Right forelimb (tissue), 1 donor: ENCODE measurements at places on chromosomes 12 and 14.
A peak's percentile ranks its signal among the peaks of the same experiment; 100 is the strongest.

DNA sequence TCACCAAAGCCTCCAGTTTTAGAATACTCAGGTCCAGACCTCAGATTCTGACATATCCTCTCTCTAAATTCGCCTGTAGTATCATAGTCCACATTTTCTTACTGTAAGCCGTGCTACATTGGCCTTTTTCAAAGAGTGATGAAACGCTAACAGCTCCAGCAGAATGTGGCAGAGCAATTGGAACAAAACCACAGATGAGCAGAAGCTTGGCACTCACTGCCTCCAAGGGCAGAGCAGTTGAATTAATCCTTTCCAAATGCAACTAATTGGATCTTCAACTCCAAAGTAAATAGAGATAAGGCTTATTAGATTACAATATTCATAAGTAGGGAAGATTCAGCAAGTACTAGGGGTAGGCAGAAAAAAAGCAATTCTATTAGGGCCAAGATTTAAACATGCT lies 128.3 kb downstream of the SLC35F4 start:
- DNase-seq = no peak

DNA sequence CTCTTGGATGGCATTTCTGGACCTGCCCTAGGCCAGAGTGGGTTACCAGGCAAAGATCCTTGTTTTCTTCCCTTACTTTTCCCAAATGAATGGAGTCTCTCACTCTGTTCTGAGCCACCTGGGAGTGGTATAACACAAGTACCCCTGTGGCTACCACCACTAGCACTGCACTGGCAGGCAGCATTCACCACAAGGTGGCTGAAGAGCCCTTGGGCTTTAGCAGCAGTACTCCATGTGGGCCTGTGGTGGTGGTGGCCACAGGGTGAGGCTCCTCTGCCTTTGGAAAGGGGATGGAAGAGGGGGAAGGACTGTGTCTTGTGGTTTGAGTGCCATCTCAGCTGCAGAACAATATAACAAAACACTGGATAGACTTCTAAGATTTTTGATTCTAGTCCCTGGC lies 38.1 kb upstream of the LMNTD1 start:
- DNase-seq = no peak

DNA sequence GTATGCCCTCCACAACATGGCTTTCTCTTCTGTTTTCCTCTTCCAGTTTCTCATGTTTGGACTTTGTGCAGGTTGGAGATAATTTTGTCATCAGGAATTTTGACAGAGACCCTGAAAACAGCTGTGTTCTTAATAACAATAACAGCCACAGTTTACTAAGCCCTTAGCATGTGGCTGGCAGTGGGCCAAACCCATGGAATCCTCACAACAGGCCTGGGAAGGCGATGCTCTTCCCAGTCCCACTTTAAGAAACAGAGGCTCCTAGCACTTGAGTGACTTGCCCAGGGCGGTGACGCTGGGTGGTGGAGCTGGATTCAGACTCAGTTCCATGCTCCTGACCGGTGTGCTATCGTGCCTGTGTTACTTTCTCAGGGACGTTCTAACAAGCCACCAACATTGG lies 20.1 kb upstream of the PLEKHG3 start:
- no peak for DNase-seq

GRCh38 chr14:69087061-69087461 lies 65.9 kb downstream of the DCAF5 start:
- DNase-seq = no peak

DNA sequence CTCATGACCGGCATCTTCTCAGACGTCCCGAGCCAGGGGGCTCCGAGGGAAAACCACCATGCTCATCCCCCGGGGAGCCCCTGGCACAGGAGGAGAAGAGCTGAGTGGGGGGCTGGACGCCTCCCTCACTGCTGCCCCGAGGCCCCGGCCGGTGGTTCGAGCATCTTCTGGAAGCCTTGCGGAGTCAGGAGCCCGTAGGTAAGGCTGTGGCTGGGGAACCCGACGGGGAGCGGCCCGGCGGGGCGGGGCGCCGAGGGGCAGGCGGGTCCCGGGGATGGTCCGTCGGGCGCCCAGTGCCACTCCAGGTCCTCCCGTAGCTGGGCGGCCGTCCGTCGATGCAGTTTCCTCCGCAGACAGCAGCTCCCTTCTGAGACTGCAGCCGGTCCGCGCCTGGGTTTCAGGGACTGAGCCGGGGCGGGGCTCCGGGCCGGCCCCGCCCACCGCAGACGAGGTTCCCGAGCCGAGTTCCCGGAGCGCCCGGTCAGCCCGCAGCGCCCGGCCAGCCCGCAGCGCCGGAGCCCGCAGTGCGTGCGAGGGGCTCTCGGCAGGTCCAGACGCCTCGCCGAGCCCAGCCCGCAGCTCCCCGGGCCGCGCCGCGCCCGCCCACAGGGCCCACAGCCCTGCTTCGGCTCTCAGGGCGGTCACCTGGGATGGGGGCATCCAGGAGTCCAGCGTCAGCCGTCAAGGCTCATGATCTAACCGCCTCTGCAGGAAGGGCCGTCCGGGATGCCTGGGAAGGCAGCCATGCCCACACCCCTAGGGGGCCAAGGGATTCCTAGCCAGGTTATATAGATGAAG lies at the start of gene PGF:
Gene PGF (minus strand): TSS at position 369 of the 798 bp plus-strand sequence. CDS start 355 bp downstream, at position 14.
- peak; percentile 71 for DNase-seq

DNA sequence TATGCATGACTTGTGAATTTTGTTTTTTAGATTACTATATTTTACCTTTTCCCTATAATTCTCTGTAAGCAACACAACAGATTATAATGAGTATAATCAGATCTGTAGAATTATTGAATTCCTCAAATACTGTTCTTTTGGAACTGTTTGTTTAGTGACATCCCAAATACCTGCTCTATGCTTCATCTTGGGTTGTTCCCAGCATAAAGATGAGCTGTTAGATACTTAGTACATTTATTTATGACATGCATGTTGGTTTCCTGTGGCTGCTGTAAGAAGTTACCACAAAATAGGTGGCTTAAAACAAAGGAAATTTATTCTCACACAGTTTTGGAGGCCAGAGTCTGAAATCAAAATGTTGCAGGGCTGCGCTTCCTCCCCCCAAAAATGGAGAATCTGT lies 78.4 kb downstream of the PTPRR start:
- no peak for DNase-seq

DNA sequence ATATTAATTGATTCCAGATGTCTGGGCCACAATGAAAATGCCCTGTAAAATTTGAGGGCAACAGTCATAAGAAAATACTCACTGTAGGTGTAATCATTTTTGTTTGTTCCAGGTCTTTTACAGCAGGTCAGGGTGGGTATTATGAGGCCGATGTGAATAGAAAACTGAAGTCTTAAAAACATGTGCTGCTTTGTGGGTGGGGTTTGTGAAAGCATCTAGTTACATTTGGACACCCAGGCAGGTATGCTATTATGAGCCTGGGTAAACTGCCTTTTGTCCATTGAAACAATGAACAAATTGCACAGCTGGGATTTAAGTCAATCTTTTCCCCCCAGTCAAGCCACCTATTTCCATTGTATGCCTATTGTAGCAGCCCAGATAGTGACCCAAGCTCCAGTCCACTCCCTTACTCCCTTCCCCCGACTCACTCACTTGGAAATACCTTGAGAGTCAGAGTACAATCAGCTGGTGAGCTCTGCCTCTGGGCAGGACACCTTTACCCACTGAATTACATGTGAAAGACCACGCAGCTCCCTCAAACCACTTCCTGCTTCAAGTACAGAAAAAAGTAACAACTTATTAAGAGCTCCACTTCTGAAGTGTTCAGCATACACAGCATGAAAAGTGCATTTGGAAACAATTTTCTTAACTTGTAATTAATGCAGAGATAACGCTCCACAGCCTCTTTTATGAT lies 1.8 kb downstream of the IGF1 start:
- no peak for DNase-seq

GRCh38 chr14:104280902-104281767 lies 142.7 kb downstream of the KIF26A start:
- peak; percentile 32 for DNase-seq

GRCh38 chr12:14885718-14886221 lies at the start of gene MGP:
MGP (minus strand) TSS chr12:14885854; CDS start chr12:14885791, 63 bp downstream.
- peak; percentile 77 for DNase-seq

- no peak for DNase-seq
These were observed 42.8 kb downstream of the STXBP6 start for GRCh38 chr14:25006961-25007795.

DNA sequence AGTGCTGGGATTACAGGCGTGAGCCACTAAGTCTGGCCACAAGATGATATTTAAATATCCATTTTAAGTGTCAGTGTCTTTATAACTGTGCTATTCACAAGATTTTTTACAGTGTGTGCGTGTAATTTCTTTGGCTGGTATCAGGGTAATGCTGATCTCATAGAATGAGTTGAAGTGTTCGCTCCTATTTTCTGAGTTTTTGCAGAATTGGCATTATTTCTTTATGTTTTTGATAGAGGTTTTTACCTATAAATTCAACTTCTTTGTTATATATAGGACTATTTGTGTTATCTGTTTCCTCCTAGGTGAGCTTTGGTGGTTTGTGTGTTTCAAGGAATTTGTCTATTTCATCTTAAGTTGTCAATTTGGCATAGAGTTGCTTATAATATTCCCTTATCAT lies 45.6 kb downstream of the FOXN4 start:
- no peak for DNase-seq

DNA sequence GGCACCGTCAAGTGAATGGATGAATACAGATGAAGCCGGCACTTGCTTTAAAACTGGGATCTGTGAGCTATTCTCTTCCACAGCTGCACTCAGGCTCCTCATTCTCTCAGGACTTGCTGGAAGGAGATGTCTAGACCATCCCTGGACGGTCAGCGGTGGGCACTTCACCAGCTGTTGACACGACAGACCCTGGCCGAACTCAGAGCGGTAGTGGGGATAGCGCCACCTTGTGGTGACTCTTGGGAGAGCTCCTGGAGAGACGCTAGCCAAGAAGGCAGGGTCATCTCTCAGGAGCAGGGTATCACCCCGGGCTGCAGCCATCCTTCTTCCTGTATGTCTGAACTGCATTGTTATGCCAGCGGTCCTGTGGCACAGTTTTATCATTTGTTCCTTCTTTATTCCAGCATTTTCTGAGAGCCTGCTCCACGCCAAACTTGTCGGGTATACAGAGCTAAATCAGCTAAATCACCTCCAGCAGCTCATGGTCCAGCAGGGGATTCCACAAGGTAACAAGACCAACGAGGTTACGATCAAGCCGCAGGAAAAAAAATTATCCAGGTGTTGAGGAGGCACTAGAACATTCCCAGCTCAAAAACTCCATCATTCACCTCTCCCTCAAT lies 10.0 kb downstream of the WNT1 start:
- no peak for DNase-seq

GRCh38 chr12:132888852-132889251 lies 1.4 kb upstream of the CHFR start:
- DNase-seq = no peak

GRCh38 chr12:125133616-125134015 lies 68.4 kb downstream of the AACS start:
- DNase-seq = no peak

- DNase-seq = no peak
These were observed 10.7 kb downstream of the PCNX4 start for GRCh38 chr14:60102389-60102788.

DNA sequence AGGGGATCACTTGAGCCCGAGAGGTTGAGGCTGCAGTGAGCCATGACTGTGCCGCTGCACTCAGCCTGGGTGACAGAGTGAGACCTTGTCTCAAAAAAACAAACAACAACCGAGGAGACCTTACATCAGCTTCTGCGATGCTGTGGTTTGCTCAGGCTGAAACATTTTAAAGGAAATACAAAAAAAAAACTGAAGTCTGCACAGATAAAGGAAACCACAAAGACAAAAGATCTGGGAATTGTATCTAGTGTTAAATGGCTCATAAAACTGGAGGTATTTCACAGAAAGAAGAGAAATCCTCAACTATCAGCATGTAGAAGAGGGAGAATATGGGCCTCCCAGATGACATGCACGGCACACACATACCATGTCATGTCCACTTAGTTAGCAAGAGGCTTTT lies 60.3 kb upstream of the VPS33A start:
- no peak for DNase-seq

GRCh38 chr14:64758691-64759554 lies 54.7 kb downstream of the PLEKHG3 start:
- peak; percentile 76 for DNase-seq

DNA sequence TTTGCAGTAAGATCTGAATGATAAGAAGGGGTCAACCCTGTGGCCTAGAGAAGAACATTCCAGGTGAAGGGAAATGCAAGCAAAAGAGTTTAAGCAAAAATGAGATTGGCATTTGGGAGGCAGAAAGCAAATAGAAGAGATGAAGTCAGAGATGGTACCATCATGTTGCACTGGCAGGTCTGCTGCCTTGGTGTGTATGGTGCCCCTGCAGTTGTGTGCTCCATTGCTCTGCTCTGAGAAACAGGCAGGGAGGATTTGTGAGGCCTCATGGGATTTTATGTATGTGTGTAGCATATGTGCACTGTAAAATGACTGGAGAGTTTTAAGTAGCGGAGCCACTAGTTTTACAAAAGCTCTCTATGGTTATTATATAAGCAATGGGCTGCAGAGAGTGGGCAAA lies 6.6 kb downstream of the LDHB start:
- DNase-seq = no peak

DNA sequence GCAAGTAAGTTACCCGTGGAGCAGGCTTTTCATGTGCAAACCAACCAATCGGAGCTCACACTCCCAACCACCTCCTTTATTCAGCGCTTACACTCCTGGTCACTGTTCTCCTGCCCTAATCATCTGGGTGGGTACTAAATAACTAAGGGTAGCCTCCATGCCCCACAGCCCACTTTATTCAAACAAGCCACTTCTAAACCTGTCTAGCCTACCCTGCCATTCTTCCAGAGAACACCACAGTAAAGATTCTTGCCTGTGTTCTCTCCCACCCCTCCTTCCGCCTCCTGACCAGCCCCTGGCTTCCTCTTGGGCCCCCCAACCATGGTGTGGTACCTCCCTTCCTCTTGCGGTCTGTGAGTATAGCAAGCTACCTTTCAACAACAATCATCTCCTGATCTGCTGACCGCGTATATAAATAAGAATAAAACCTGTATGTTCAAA lies 581.9 kb downstream of the VRK1 start:
- DNase-seq = no peak

DNA sequence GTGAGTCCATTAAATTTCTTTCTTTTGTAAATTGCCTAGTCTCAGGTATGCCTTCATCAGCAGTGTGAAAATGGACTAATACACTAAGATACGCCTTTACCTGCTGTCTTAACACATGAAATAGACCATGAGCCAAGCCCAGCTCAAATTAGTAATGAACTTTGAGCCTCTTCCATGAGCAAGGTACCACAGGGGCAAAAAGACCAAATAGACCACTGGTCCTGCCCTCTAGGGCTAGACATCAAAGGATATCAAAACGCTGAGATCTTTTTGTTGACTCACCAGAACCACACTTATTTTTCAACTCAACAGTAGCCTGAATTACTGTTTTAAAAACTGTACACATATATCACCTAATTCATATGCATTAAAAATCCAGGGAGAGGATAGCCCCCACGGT lies 137.5 kb upstream of the NOS1 start:
- DNase-seq = no peak

GRCh38 chr14:69317102-69317755 lies 57.3 kb downstream of the GALNT16 start:
- peak; percentile 53 for DNase-seq

DNA sequence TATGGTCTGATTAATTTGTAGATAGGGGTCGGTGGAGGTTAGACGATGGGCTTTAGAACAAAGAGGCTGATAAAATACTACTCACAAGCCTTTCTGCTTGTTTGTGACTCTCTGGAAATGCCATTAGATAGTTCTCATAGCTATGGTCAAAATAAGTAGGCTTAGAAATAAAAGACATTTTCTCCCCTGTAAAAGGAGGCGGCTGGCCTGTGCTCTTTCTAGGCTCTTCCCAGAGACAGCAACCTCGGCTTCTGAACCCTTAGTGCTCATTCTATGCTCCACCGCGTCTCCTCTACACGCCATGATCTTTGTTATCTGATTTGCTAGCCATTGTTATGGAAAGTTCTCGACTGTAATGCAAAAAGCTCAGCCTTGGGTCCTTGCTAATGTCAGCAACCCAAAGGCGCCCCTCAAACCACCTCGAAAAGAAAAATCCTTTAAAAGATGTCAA lies 64.5 kb downstream of the CRADD start:
- DNase-seq = peak; percentile 65
